ENCODE measurements at places on chromosomes 7 and 10.
A peak's percentile ranks its signal among the peaks of the same experiment; 100 is the strongest.

GRCh38 chr10:110765513-110766319 lies 106.0 kb upstream of the PDCD4 start:
- no peak for DNase-seq

DNA sequence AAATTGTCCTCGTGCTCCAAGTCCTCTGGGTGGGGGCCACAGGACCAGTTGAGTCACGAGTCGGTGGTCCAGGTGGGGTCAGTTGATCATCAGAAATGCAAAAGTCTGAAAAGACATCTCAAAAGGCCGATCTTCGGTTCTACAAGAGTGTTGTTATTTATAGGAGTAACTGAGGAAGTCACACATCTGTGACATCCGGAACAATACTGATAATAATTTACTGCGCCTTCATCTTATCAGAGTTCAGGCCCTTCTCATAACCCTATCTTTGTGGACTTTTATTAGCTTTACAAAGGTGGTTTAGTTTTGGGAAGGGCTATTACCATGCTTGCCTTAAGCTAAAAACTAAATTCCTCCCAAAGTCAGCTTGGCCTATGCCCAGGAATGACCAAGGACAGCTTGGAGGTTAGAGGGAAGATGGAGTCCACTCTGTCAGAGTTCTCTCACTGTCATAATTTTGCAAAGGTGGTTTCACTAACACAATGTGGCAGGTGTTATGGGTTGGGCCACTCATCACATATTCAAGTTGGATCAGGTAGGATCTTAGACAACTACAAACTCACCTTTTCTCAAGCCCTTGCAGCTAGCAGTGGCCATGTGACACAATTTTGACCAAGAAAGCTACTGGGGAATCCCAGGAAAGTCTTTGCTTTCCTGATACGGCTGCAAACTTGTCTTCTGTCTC lies 54.7 kb upstream of the CHST3 start:
- no peak for DNase-seq

- DNase-seq: no peak
Measured at GRCh38 chr7:79329464-79329863, 124.0 kb downstream of the MAGI2 start.

GRCh38 chr7:31307972-31308371 lies 32.6 kb downstream of the NEUROD6 start:
- no peak for DNase-seq

GRCh38 chr10:118585234-118585633 lies 10.2 kb downstream of the PRLHR start:
- no peak for DNase-seq

- no peak for DNase-seq
Measured at GRCh38 chr10:66929375-66929774, 3.5 kb downstream of the LRRTM3 start.

DNA sequence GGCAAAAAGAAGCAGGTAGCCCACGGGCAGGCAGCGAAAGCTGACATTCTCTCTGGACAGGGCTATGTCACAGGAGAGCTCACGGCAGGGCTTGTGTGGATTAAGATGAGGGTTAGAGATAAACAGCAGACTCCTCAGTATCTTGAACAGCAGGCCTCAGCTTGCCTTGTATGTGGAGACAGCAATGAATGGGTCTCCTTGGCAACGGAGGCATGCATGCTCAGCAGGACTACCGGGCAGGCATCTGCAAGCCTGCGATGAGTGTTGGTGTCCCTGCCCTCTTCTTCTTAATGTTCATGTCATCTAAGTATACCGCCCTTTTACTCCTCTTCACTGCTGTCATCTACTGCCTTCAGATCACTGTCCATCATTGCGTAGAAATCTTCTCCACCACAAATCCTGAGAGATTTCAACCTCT lies 81.9 kb upstream of the C1GALT1 start:
- no peak for DNase-seq

DNA sequence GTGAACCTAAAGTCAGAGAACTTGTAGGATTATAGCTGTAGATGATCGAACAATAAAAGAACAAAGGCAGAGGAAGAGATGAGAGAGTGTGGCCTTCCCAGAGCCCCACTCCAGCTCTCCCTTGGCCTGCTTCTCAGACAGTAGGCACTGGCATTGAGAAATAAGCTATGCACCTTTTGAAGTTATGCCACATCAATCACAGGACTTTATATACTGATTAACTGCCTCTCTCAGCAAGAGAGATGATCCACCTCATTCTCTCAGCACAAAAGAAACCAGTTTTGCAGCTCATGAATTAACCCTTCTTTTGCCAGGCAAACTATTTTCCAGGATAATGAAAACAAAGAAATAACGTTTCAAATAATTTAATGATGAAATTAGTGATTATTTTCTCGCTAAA lies 22.0 kb upstream of the CTTNBP2 start:
- DNase-seq: no peak

- no peak for DNase-seq
Measured at GRCh38 chr7:118250860-118251494, 26.5 kb downstream of the ANKRD7 start.

DNA sequence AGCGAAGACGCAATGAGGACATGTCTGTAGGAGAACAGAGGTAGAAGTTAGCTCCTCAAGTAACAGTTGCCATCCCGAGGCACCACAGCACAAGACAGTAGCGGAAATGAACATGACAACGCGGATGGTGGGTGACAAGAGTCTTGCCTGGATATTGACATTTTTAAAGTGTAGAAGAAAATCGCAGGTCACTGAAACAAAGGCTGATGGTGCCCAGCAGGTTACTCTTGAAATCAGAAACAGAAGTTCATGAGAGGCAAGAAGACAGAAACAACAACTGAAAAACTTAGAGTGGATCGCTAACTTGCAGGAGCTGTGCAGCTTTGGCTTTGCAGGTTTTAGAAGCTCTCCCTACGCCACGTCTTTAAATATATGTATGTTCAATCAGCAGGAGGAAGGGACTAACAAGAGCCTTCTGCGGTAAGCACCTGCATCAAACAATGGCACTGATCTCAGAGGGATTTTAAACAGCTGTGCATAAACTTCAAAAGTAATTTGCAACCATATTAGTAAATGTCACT lies 1.8 kb downstream of the PRKCQ start:
- no peak for DNase-seq

GRCh38 chr7:71746006-71746405 lies 614.1 kb downstream of the GALNT17 start:
- DNase-seq: no peak

- DNase-seq: no peak
Measured at GRCh38 chr7:95684505-95684904, 87.8 kb upstream of the DYNC1I1 start.

- no peak for DNase-seq
Measured at GRCh38 chr10:7206412-7207100, 204.3 kb downstream of the SFMBT2 start.

DNA sequence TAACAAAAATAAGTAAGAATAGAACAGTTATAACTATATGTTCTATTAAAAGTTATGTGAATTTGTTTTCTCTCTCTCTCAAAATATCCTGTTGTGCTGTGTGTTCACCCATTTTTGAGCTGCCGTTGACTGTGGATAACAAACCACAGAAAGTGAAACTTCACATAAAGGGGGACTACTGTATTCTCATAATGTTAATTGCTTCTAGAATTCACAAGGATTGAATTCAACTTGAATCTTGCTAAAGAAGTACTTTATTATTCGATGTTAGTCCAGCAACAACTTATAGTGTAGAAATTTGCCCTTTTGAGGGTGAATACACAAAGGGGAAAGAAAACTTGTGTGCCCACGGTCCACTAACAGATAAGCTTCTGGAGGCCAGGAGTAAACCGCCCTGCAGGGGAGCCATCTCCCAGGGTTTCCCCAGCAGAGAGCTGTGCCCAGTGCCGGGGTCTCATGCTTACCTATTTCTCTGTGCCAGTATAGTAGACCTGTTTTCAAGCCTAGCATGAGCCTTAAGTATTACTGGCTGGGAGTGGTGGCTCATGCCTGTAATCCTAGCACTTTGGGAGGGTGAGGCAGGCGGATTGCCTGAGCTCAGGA lies 87.1 kb downstream of the KAT6B start:
- no peak for DNase-seq

GRCh38 chr7:47720141-47720906 lies 138.4 kb upstream of the TNS3 start:
- no peak for DNase-seq

GRCh38 chr7:107579885-107580715 lies at the start of gene BCAP29:
TSS of gene BCAP29 (plus strand) at chr7:107580246. CDS start at chr7:107580773, 527 bp downstream.
- DNase-seq: peak; percentile 55

GRCh38 chr10:133445268-133445732 lies 8.4 kb upstream of the SCART1 start:
- DNase-seq: no peak

GRCh38 chr10:93704451-93704850 lies 2.1 kb upstream of the FRA10AC1 start:
- DNase-seq: no peak

DNA sequence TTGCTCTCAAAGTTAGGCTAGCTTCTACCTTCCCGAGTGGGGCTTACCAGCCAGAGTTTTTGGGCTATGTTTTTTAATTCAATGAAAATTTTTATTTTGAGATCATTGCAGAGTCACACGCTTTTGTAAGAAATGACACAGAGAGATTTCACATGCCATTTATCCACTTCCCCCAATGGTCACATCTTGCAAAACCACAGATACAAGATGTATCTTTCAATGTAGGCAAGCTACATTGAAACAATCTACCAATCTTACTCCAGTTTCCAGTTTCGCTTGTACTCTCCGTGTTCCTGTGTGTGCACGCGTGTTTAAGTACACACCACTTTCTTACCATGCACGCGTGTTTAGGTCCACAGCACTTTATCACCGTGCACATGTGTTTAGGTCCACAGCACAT lies 89.4 kb upstream of the LEP start:
- DNase-seq: no peak

- no peak for DNase-seq
Measured at GRCh38 chr10:84084342-84084741, 55.0 kb upstream of the GHITM start.

DNA sequence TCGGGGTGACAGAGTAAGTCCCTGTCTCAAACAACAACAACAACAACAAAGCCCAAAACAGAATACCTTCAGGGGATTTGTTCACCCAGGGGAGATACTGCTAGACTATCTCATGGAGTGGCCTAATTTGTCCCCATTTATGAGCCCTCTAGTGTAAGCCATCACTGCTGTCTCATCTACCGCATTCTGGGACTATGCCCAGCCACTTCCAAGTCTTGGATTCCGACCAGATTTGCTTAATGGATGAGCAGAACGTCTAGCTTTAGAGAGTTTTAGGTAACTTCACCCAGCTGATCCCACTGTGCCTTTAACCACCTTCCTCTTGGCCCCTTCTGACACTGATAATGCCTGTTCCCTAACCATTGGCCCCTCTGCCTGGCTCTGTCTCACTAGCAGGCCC lies 47.1 kb downstream of the PAPSS2 start:
- DNase-seq: no peak

DNA sequence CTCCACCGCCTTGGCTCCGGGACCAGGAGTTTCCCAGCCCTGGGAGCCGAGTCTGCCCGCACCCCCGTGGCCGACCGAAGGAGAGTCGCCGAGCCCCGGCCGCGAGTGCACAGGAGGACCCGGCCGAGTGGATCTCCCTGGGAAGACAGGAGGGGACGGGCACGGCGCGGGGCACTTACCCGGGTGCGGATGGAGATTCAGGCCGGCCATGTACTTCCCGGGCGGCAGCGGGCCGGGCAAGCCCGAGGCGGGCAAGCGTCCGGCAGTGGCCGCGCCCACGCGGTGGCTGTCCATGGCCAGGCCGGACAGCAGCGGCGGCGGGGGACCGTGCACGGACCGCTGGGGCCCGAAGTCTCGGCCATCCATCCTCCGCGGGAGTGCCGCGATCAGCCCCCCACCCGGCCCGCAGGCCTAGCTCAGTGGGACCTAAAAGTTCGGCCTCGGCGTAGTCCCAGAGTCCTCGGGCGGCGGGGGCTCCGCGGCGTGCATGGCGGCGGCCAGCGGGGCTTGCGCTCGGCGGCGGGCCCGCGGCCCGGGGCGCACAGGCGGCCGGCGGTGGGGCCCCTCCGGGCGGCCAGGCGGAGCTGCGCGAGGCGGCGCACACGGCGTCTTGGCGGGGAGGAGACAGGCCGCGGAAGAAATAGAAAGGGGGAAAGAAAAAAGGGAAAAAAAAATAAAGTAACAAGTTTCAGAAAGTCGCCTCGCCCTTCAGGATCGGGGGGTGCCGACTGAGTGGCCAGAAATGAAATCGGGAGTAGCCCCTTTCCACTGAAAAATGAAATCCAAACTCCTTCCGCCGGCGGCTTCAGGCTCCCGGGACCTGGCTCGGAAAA lies 2.5 kb downstream of the TNRC18 start:
- DNase-seq: no peak

- DNase-seq: no peak
Measured at GRCh38 chr7:55527307-55527706, 45.0 kb downstream of the VOPP1 start.

- no peak for DNase-seq
Measured at GRCh38 chr7:124088590-124088989, 55.7 kb upstream of the TMEM229A start.

DNA sequence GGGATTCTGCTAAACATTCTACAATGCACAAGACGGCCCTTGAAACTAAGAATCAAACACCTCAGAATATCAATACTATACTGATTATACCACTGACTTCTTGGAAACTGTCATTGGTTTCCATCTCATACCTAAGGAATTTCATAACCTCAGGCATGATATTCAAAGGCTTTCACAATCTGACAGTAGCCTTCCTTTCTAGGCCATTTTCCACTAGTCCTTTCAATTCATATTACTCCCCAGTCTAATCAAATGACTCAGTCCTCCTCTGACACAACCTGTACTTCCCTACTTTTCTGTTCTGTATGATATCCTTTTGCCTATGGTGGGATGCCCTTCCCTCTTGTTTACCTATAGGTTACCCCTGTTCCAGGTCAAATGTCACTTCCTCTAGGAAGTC lies 48.3 kb downstream of the CSTF2T start:
- DNase-seq: no peak

- DNase-seq: no peak
Measured at GRCh38 chr10:132977807-132978206, 35.4 kb upstream of the CFAP46 start.

GRCh38 chr7:51014811-51015210 lies 232.1 kb upstream of the GRB10 start:
- no peak for DNase-seq

- no peak for DNase-seq
Measured at GRCh38 chr7:142637240-142637639, 112.0 kb upstream of the PRSS1 start.

- no peak for DNase-seq
Measured at GRCh38 chr10:112821663-112822062, 128.4 kb upstream of the TCF7L2 start.

GRCh38 chr10:116126954-116127695 lies 145.9 kb downstream of the GFRA1 start:
- DNase-seq: no peak

GRCh38 chr10:130550952-130551674 lies 414.9 kb downstream of the GLRX3 start:
- no peak for DNase-seq
